ENCODE measurements at places on chromosomes 16 and 17.

- no peak for DNase-seq
Measured at GRCh38 chr17:40112191-40112711, 9.5 kb upstream of the MSL1 start.

- DNase-seq = no peak
Measured at GRCh38 chr17:22233382-22233781, 541.1 kb downstream of the KCNJ18 start.

GRCh38 chr16:74607962-74608356 is 1.0 kb upstream of the GLG1 start:
- DNase-seq = no peak

GRCh38 chr17:66450852-66451158 is 148.4 kb downstream of the PRKCA start:
- DNase-seq = no peak

DNA sequence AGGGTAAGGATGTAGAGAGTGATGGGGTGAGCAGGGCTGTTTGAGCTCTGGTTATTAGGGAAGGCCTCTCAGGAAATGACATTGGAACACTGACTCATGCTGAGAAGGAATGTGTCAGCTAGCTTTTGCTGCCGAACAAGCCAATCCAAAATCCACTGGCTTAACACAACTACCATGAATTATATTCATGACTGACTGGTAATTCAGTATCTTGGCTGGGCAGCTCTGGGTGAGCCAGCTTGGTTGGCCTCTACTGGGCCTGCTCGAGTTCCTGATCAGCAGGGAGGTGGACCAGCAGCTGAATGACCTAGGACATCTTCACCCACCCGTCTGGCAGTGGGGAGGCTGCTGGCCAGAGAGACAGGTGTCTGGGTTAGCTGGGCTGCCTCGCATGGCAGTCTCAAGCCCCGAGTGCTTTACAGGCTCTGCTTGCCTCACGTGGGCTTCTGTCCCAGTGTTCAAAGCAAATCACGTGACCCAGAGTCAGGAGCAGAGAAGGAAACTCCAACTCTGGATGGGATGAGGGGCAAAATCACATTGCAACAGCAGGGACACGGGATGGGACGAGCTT is 209.4 kb downstream of the KATNIP start:
- no peak for DNase-seq

- DNase-seq = peak; percentile 56
Measured at GRCh38 chr16:10552998-10553491, 27.4 kb downstream of the EMP2 start.

- peak; percentile 60 for DNase-seq
Measured at GRCh38 chr17:17750881-17751280, 69.6 kb downstream of the RAI1 start.

DNA sequence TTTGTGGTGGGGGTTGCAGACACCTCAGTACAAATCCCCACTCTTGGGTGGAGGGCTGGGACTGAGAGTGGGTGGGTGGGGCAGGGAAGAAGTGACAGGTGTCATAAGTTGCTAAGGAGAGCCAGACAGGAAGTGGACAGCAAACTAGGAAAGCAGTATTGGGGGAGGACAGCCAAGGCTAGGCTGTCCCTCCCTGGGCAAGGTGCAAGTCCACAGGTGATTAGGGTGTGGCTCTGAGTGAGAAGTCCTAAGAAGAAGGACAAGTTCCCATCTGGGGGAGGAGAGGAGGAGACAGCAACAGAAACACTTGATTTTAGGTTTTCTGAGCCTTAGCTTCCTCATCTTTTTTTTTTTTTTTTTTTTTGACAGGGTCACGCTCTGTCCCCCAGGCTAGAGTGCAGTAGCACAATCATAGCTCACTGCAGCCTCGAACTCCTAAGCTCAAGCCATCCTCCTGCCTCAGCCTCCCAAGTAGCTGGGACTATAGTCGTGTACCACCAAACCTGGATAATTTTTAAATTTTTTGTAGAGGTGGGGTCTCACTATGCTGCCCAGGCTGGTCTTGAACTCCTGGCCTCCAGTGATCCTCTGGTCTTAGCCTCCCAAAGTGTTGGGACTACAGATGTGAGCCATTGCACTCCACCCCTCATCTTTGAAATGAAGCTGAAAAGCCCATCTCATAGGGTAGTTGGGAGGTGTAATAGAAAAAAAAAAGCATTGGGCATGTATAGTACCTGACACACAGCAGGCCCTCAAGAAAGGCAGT is 2.5 kb downstream of the MAPK3 start:
- no peak for DNase-seq

DNA sequence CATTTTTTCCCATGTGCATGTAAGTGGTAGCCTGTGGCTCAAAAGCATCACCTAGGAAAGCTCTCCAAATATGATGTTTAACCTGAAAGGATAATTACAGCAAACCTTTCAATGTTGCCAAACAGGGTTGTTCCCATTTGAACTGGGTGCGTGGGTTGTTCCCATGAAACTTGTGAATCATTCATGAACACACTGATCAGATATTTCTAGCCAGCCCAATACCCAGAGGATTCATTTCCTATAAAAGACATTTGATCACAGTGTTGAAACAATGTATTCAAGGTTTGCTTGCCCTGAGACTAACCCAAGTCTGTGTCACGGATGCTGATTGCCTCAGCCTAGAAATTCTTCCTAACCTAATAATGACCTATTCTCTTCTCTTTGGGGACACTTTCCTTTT is 12.9 kb downstream of the KRT39 start:
- DNase-seq = peak; percentile 42

GRCh38 chr16:88855736-88856121 is 1.0 kb downstream of the GALNS start:
- DNase-seq = no peak

DNA sequence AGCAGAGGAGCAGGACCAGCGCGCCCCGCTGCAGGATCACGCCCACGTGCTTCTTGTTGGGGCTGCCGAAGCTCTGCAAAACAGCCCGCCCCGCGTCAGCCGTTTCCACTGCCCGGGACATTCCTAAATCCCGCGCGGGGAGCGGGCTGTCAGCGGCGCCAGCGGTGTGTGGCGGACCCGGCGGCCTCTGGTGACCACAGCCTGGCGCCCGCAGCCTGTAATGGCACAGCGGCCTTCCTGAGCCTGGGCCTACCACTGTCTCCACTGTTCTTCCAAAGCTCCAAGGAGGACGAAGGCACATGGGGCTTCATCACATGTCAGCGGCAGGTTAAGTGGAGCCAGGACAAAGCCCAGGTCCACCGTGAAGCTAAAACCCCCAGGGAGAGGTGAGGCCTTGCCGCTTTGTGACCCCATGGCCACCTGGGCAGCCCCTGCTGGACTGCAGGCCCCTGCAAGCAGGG is 2.5 kb downstream of the SLC47A2 start:
- no peak for DNase-seq

GRCh38 chr17:29615048-29615385 is 7.7 kb downstream of the CORO6 start:
- peak; percentile 72 for DNase-seq

GRCh38 chr16:22668318-22668717 is 145.6 kb upstream of the HS3ST2 start:
- no peak for DNase-seq

- no peak for DNase-seq
Measured at GRCh38 chr17:602436-602835, 112.2 kb downstream of the VPS53 start.

- peak; percentile 80 for DNase-seq
Measured at GRCh38 chr17:81514739-81515529, 2.3 kb upstream of the ACTG1 start.

DNA sequence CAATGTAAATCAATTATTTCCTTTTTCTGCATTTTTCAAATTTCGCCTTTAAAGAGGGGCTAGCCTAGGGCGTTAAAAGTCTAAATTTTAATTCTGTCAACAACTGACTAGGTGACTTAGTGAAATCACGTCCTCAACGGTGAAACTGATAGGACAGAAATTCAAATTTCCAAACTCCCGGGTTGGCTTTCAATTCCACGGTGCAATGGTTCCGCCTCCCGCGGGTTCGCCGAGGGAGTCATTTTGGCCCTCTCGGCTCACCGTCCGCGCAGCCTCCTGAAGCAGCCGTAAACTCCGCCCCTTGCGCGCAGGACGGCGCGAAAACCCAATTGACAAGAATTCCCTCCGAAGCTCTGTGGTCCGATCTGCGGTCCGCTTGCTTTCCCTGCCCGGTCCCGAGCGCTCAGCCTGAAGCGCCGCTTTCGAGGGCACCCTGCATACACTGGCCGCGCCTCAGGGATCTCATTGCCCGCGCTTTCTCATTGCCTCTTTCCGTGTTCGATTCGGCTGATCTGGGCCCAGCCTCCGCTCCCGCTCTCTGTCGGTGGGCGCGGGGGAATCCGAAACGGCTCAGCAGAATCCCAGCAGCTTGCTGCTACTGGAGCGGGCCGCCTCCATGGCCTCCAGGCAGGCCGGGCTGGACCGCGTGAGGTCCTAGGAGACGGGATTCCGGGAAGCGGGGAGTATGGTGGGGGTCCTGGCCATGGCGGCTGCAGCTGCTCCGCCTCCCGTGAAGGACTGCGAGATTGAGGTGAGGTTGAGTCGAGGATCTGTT is at the start of gene ATAD5:
Gene ATAD5, plus strand, starts transcription at position 304 of the 775 bp plus-strand sequence. Its CDS starts 382 bp downstream, at position 686.
- DNase-seq = peak; percentile 94

GRCh38 chr16:73692861-73693260 is 603.8 kb upstream of the PSMD7 start:
- no peak for DNase-seq

DNA sequence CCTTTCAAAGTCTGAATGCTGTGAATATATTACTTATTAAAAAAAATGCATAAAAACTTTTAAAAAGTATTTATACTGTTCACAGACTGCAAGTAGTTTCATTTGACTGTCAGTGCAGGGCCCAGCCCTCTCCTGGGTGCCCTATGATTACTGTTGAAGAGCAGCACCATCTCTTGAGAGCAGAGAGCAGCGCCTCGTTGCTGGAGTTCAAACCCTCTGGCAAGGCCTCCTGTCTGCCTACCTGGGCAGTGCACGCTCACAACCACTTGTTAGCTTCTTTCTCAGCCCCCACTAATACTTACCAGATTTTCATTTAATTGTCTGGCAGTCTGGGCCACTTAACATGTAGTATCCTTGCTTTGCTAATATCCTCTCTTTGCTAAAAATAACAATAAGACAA is 233.4 kb downstream of the PHKB start:
- DNase-seq = no peak

DNA sequence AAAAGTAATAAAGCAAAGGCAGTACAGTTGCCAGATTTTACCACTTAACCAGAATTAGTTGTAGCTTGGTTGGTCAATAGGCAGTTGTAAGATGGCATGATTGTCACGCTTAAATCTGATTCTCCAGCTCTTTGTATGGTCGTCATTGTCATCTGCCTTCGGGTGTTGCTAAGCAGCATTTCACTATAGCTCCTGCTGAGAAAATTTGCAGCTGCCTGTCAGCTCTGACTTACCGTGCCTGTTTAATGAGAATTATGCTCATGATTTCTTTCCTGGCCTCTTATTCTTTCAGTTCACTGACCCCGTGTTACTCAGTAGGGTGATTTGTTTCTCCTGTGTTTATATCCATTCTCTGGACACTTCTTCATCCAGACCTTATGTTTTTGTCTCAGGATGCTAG is 66.7 kb downstream of the TANGO6 start:
- DNase-seq = no peak

- no peak for DNase-seq
Measured at GRCh38 chr17:6428207-6428965, 6.5 kb downstream of the AIPL1 start.

GRCh38 chr16:12293017-12293618 is 316.6 kb downstream of the SNX29 start:
- no peak for DNase-seq

- DNase-seq = no peak
Measured at GRCh38 chr16:67165121-67166078, 855 bp downstream of the HSF4 start.

DNA sequence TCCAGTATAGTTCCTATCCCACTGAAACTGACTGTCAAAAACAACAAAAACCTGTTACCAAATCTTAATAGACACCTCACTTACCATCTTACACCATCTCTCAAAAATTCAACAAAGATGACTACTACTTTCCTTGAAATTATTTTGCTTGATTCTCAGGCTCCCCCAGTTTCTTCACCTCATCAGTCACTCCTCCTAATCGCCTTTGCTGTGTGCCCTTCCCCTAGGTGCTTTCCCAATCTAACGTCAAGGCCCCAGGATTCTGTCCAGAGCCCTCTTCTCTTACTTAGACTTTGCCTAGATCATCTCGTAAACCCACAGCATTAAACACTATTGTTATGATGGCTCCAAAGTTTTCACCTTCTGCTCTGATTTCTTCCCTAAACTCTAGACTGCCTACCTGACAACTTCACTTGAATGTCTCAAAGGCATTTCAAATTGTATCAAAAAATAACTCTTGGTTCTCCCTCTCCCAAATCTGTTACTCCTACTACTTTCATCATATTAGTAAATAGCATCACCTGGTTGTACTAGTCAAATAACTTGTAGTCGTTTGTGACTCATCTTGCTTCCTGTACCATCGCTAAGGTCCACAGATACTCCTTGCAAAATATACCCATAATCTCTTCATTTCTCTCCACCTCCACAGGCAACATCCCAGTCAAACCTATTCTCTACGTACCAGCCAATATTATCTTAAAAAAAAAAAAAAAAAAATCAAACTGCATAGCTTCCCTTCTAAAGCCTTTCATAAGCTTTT is 18.0 kb downstream of the C16orf87 start:
- DNase-seq = peak; percentile 30

DNA sequence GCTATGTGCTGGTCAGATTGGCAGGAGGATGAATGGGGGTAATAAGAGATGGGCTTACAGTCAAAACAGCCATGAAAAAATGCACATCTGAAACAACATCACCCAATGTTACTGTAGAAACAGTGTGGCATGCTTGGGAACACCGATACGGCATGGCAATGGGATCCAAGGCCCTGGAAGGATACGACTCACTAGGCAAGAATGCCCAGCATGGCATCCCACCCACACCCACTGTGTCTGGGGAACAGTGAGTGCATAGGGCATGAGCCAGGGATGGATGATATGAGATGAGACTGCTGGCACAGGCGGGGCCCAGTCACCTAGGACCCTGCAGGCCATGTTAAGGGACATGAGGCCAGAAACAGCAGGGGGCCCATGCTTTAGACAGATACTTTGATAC is 11.5 kb downstream of the TRIM25 start:
- DNase-seq = no peak

GRCh38 chr17:66957951-66958579 is 6.4 kb upstream of the CACNG4 start:
- DNase-seq = no peak

GRCh38 chr16:54093281-54093680 is 193.3 kb downstream of the IRX3 start:
- no peak for DNase-seq

DNA sequence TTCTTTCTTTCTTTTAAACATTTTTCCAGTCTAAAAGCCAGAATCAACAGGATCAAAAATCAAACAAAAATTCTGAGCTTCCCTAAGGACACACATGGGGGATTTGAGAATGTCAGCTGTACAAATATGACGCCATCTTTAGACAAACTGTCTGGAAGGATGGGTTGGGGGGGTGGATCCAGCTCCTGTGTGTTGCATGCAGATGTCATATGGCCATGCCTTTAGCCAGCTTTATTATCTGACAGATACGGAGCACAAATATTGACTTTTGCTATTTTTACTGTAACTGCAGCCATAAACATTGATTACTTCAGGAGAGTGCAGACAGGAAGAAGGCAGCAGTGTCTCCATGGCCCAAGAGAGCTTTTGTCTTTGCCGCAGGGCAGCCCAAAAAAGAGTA is 279.4 kb upstream of the ELAC2 start:
- no peak for DNase-seq
